Neuronal stem cell (in vitro differentiated cells): ENCODE measurements at places on chromosomes 5 and 9.

GRCh38 chr9:37262410-37262809, 142.0 kb downstream of the ZCCHC7 start:
- no peak for DNase-seq

- DNase-seq, result no peak
These were observed 20.9 kb upstream of the ADAM19 start for GRCh38 chr5:157596487-157596886.

- no peak for DNase-seq
These were observed 54.0 kb upstream of the LARP1 start for GRCh38 chr5:154701181-154701580.

GRCh38 chr9:100150214-100150613, 51.2 kb downstream of the INVS start:
- DNase-seq, result no peak

- DNase-seq, result no peak
These were observed 2.8 kb upstream of the AMBP start for GRCh38 chr9:114080773-114081440.

- no peak for DNase-seq
These were observed 13.4 kb downstream of the ABLIM3 start for GRCh38 chr5:149154650-149155049.

GRCh38 chr5:151079838-151080612, 809 bp downstream of the TNIP1 start:
- DNase-seq, result no peak
